ENCODE measurements at places on chromosomes 12 and 14. TPM values are rescaled to one million over a fixed set of nuclear protein-coding genes. Genes with fewer than 3 reads are reported as not detected.
A peak's percentile ranks its signal among the peaks of the same experiment; 100 is the strongest.

DNA sequence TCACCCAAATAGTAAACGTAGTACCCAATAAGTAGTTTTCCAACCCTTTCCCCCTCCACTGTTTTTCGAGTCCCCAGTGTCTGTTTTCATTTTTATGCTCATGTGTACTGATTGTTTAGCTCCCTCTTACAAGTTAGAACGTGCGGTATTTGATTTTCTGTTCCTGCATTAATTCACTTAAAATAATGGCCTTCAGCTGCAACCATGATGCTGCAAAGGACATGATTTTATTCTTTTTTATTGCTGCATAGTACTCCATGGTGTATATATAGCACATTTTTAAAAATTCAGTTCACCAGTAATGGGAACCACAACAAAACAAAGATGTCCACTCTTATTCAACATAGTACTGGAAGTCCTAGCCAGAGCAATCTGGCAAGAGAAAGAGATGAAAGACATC is 72.8 kb downstream of the DUSP6 start:
- no peak for DNase-seq

- no peak for DNase-seq
Measured at GRCh38 chr14:91164676-91165075, 50.8 kb downstream of the DGLUCY start.

DNA sequence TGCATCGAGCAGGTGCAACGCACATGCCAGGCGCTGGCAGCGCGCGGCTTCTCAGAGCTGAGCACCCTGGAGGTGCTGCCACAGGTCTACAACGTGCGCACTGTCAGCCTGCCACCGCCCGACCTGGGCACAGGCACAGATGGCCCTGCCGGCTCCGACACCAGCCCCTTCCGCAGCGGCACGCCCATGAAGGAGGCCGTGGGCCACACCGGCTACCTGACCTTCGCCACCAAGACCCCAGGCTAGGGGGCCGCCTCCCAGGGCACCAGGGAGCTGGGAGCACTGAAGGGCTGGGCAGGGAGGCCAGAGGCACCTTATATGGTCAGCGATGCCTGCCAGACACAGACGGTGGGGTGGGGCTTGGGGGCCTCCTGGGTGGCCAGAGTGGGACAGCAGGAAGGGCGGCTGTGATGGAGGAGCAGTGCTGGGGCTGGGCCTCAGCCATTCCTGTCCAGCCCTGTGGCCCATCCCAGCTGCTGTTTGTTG is 5.6 kb downstream of the TRMT61A start:
- no peak for DNase-seq

DNA sequence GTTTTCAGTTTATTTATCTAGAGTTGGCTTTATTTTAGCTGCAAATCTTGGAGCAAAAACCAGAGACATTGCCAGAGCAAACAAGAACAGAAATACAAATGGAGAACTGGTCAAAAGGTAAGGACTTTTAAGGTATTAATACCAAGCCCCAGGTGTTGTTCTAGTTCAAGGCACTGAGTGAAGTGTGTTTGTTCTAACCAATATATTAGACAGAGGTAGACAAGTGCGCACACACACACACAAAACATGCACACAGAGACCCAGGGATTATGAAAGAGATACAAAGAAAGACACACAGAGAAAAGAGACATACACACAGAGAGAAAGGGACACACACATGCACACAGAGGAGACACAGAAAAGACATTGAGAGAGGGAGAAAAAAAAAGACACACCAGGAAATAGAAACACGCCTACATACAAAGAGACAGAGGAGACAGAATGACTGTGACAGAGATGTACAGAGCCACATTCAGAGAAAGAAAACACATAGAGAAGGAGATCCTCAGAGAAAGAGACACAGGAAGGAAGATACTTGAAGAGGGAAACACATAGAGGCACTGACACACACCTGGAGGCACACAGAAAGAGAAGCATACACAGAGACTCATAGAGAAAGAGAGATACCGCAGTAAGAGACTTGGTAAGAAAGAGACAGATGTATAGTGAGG is 50.2 kb downstream of the MIPOL1 start:
- no peak for DNase-seq

GRCh38 chr14:99551034-99551922 is 52.7 kb downstream of the CCDC85C start:
- DNase-seq: no peak

GRCh38 chr12:128942960-128943477 is 89.7 kb downstream of the GLT1D1 start:
- no peak for DNase-seq

GRCh38 chr12:49092086-49092815 is 2.4 kb downstream of the DHH start:
- DNase-seq: peak; percentile 46

GRCh38 chr12:80967565-80967964 is 29.8 kb upstream of the LIN7A start:
- DNase-seq: no peak

- no peak for DNase-seq
Measured at GRCh38 chr14:20190596-20190995, at the start of gene OR11G2. TSS of gene OR11G2 (plus strand) at chr14:20190896. CDS start at chr14:20197438, 6,542 bp downstream.

DNA sequence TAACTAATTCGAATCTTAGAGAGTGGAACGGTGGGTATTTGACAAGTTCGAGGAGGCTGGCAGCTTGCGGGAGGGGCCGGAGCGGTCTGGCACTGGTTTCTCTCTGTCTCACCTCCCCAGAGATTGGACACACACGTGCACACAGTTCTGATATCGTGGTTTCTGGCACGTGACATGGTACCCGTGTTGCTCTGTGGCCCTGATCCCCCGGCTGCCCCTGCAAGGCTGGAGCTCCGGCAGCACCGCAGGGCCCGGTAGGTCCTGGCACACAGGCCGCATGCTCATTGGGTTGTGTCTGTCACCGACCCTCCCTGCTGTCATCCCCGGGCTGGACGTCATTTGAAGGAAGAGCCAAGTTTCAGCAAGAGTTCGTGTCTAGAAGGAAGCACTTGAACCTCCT is 82.7 kb downstream of the PPP2R5C start:
- DNase-seq: no peak

DNA sequence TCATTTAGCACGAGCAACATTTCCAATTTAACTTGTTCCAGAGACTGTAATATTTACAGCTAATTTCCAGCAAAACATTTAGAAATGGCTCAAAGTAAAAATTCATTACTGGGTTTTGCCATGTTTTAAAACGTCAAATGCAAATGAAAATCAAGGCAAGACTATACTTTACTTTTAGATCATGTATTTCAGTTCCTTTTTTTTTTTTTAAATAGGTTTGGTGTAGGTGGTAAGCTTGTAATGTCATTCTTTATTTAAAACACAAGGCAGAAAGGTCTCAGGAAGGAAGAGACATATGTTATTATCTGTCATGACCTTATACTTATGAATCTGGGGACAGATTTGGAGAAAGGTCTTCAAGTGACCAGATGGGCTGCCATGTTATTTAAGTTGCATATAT is 54.1 kb downstream of the GRIP1 start:
- DNase-seq: no peak

DNA sequence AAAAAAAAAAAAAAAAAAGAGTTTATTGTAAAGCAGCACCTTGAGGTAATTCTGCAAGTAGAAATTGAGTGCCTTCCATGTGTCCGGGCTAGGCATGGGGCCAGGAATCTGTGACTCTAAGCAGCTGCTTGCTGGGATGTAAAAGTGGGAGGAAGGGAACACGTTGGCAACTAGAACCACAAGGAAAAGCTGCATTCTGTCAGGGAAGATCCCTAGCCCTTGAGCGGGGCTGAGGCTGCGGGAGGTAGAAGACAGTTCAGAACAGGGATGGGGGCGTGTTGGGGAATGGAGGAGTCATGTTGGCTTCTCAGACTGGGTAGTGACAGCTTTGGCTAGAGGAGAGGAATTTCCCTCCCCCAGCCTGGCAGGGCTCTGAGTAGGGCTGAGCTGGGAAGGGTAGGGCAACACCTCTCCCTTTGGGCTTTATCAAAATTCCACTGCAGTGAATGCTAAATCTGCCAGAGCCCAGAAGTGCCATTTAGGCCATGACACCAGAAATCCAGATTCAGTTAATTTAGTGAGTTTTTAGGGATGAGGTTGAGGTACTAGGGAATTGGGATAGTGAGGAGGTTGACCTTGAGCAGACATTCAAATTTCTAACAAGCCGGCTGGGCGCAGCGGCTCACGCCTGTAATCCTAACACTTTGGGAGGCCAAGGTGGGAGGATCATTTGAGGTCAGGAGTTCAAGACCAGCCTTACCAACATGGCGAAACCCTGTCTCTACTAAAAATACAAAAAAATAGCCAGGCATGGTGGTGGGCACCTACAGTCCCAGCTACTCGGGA is 3.4 kb upstream of the TRAFD1 start:
- DNase-seq: no peak

- no peak for DNase-seq
Measured at GRCh38 chr14:98433436-98433835, 838.6 kb downstream of the BCL11B start.

DNA sequence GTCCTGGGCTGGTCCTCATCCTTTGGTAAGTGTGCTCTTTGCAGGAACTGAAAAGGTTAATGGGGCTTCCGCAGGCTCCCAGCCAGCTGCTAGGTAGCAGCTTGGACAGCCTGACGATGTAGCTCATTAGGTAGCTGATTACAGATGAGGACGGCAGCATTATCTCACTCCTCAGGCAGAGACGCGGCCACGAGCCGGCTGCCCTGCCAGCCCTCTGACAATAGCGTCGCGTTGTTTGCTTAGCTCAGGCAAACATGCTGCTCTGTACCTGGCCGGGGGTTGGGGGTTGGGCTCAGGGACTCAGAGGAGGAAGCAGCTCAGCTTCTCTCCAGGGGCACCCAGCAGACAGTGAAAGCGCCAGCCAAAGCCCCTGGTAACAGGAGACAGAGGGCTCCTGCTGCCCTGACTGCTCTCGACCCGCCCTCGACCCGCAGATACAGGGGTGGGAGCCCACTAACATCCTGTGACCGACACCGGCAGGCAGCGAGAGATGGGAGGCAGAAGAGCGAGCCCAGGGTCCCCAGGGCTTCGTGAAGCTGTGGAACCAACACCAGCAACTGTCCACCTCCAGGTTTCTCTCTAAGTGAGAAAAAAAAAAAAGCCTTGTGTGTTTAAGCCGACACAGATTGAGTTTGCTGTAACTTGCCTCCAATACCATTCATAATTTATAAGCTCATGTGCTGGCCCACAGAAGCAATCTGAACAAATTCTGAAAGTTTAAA is 53.4 kb upstream of the DLK1 start:
- DNase-seq: peak; percentile 53

DNA sequence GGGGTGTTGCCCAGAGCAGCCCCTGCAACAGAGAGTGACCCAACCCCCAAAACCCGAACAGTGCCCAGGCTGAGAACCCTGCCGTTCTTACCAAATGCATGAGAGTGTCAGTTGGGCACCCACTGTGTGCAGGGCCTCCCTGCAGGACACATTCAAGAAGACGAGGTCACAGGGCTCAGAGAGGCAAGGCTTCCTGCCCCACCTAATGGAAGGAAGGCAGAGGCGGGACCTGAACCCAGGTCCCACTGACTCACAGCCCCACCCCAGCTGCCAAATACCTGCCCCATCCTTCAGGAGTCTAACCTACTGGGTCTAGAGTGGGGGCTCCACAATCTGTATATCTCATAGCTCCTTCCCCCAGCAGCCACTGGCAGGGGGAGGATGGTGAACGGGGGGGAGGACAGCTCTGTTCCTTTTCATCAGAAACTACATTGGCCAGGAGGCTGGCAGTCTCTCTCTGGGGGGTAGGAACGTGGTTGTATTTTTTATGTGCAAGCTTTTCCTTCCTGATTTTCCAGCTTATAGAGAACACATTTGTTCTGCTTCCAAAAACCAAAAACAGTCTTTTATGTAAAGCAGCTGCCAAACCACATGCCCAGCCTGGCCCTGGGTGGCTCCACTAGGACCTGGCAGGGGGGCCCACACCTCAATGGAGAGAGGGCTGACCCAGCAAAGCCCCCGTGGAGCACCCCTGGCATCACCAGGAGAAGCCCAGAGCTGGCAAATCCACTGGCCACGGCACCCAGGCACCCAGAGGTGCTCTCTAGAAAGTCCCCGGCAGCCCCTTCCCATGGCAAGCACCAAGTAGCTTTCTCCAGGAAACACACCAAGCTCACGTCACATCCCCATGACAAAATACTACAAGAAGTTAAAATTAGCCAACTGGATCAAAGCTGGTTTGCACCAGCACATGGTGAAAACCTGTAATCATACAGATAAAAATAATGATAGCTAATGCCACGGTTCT is 17.0 kb downstream of the NCOR2 start:
- DNase-seq: no peak

- no peak for DNase-seq
Measured at GRCh38 chr12:32568228-32568627, 110.9 kb upstream of the DNM1L start.

DNA sequence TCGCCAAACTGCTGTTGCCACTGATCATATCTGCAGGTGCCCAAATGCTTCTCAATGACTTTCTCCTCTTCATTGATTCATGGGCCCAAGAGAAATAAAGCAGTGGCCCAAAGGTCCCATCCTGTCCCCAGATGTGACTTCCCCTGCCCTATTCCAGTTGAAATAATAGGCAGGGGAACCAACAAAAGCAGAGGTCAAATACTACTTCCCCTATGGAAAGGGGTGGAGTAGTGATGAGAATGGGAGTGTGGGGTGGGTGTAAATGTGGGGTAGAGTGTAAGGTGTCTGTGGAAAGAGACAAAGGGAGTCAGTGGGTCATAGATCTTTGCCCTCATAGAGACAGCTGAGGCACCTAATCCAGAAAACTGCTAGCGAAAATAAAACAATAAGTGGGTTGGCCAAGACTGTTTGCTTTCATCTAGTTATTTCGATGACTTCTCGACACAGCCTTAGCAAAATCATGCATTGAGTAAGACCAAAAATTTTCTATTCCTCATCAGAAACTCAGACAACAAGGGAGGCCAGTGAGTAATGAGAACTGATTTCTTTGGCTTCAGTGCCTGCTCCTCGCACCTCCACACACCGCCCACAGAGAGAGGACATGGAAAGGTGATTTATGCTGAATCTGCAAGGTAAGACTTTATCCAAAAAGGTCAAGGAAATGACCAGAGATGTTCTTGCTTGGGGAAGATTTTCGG is 10.9 kb upstream of the IL22 start:
- no peak for DNase-seq

- DNase-seq: no peak
Measured at GRCh38 chr12:5081016-5081415, 37.3 kb downstream of the KCNA5 start.

DNA sequence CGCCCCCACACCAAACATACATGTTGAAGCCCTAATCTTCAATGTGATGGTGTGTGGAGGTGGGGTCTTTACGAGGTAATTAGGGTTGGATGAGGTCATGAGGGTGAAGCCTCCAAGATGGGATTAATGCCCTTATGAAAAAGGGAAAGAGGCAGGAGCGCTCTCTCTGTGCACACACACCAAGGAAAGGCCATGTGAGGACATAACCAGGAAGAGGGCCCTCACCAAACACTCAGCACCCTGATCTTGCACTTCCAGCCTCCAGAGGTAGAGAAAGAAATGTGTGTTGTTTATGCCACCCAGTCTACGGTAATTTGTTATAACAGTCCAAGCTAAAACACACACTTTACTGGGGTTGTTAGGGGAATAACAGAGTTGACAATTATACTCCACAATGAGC is 14.6 kb upstream of the PITPNM2 start:
- no peak for DNase-seq

- DNase-seq: no peak
Measured at GRCh38 chr14:67464377-67464776, 24.1 kb downstream of the TMEM229B start.

GRCh38 chr12:45234139-45234865 is 18.4 kb downstream of the ANO6 start:
- DNase-seq: no peak

The ZDHHC22 gene
- not detected for total RNA-seq

The FAM186B gene
- 0.29 TPM for total RNA-seq

The UBC gene
- total RNA-seq: 1,247 TPM

The NELL2 gene
- 0.42 TPM for total RNA-seq

The TTC6 gene
- total RNA-seq: 13.8 TPM

The RD3L gene
- not detected for total RNA-seq

The CCDC197 gene
- not detected for total RNA-seq

The CELA1 gene
- total RNA-seq: not detected
